ENCODE measurements at places on chromosomes 2 and 18.

DNA sequence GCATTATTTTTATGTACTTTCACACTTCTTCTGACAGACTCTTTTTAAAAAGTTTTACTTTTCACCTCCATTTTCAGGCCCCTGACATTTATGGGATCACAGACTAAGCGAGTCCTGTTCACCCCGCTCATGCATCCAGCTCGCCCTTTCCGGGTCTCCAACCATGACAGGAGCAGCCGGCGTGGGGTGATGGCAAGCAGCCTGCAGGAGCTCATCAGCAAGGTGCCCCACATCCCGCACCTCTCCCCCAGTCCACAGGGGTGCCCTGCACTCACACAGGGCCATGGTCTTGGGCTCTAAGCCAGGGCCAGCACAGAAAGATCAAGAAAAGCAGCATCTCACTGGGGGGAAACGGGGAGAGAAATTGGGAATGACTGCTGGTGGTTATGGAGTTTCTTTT is 8.6 kb downstream of the CIDEA start:
- H3K36me3 ChIP-seq, result no peaks in the 10 kb centered on the region
- H3K4me1 ChIP-seq, result no peaks in the 10 kb centered on the region
- H3K27ac ChIP-seq, result no peak overlapping the region
- no peaks in the 10 kb centered on the region for H3K27me3 ChIP-seq
- no peak for DNase-seq
- H3K4me3 ChIP-seq, result no peak overlapping the region

DNA sequence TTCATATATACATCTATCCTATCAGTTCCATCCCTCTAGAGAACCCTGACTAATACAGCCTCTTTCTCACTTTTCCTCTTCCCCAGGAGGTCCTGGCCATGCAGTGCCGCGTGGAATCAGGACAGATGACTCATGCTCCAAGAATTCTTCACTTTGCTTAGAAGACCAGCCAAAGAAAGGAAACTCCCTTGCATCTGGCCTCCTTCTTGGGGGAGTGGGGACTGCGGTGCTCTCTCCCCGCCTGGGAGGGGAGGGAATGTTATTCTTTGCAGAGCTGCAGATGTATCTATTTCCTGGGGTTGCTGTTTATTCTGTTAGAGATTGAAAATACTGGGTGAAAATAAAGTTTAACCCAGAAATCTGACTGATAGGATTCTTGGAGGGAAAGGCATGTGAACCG is 111.5 kb upstream of the SH3BP4 start:
- H3K4me1 ChIP-seq, result no peaks in the 10 kb centered on the region
- no peaks in the 10 kb centered on the region for H3K27me3 ChIP-seq
- DNase-seq, result no peak
- H3K27ac ChIP-seq, result no peak overlapping the region

- H3K36me3 ChIP-seq, result no peaks in the 10 kb centered on the region
- no peaks in the 10 kb centered on the region for H3K27me3 ChIP-seq
- no peak for DNase-seq
- H3K27ac ChIP-seq, result no peak overlapping the region
- no peak overlapping the region for H3K4me3 ChIP-seq
Measured at GRCh38 chr2:145273840-145274239, 753.9 kb upstream of the ZEB2 start.

- H3K4me3 ChIP-seq, result no peak overlapping the region
- H3K4me1 ChIP-seq, result no peaks in the 10 kb centered on the region
- no peak overlapping the region for H3K27ac ChIP-seq
- H3K27me3 ChIP-seq, result no peaks in the 10 kb centered on the region
- DNase-seq, result no peak
Measured at GRCh38 chr2:2567776-2568175, 236.7 kb upstream of the MYT1L start.

DNA sequence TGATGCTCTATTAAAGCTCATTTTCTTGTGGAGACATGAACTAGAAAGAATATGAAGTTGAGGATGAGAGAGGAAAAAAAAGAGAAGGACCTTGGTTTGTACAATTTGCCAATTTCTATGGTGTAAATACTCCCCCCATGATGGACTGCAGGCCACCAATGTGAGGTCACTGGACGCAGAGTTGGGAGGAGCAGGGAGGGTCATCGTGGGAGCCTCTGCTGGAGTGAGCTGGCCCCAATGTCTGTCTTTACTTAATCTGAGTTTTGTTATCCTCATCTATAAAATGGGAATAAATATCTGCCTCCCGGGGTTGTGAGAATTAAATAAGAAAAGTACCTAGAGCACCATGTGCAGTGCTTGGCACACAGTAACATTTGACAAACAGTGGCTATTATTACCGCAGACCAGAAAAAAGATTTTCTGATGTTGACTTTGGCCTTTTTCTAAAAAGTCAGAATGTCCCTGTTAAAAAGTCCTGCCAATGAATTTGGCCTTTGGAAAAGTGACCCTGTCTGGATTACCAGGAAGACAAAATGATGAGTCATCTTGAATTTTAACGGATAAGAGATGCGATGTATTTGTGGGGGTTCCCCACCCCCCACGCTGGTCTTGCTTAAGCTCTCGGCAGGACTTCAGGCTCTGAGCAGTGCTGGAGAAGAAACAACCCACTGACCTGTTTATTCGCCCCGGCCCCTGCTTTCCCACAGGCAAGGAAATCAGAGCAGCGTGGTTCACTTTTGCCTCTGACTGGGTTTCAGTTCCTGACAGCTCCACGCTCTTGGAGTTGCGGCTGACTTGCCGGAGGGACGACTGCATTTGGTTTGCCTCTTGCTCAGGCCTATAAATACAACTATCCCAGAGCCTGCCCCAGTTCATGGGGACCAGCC is 50.3 kb upstream of the FOSL2 start:
- no peaks in the 10 kb centered on the region for H3K4me1 ChIP-seq
- H3K27ac ChIP-seq, result no peak overlapping the region
- no peak for DNase-seq
- no peaks in the 10 kb centered on the region for H3K27me3 ChIP-seq
- no peaks in the 10 kb centered on the region for H3K36me3 ChIP-seq

DNA sequence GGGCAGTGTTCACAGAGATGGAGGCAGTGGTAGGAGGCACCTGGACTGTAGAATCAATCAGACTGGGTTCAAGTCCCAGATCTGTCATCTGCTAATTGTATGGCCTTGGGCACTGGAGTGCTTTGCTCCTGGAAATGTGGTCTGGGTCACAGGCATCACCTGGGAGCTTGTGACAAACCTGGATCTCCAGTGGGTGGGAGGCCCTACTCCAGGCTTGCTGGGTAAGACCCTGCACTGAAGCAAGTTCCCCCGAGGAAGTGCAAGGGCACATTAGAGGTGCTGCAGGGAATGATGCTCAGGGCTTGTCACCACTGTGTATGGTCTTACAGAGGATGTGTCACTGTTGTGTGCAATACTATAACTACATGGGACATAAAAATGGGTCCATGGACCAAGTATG is 220.5 kb upstream of the ID2 start:
- no peak overlapping the region for H3K4me3 ChIP-seq
- H3K4me1 ChIP-seq, result peaks cover 3% of the 10 kb centered on the region
- no peaks in the 10 kb centered on the region for H3K27me3 ChIP-seq
- no peaks in the 10 kb centered on the region for H3K36me3 ChIP-seq
- no peak overlapping the region for H3K27ac ChIP-seq
- DNase-seq, result no peak

- H3K4me3 ChIP-seq, result no peak overlapping the region
- DNase-seq, result no peak
- no peaks in the 10 kb centered on the region for H3K4me1 ChIP-seq
- H3K27ac ChIP-seq, result no peak overlapping the region
- no peaks in the 10 kb centered on the region for H3K27me3 ChIP-seq
Measured at GRCh38 chr2:157789933-157790511, 86.1 kb downstream of the ACVR1 start.

GRCh38 chr2:17912266-17912691 is 33.8 kb downstream of the KCNS3 start:
- H3K4me1 ChIP-seq, result 0 out of 2 replicates have a peak, but pooled peaks cover 4% of the 10 kb centered on the region
- DNase-seq, result no peak
- no peaks in the 10 kb centered on the region for H3K36me3 ChIP-seq

- peak overlapping the region; percentile 84 for H3K4me3 ChIP-seq
- no peaks in the 10 kb centered on the region for H3K27me3 ChIP-seq
Measured at GRCh38 chr2:127810156-127810618, 784 bp downstream of the WDR33 start.
